ENCODE measurements at places on chromosomes 2 and 18.

GRCh38 chr18:23141104-23141999 is 6.1 kb downstream of the CABLES1 start:
- no peak for DNase-seq

DNA sequence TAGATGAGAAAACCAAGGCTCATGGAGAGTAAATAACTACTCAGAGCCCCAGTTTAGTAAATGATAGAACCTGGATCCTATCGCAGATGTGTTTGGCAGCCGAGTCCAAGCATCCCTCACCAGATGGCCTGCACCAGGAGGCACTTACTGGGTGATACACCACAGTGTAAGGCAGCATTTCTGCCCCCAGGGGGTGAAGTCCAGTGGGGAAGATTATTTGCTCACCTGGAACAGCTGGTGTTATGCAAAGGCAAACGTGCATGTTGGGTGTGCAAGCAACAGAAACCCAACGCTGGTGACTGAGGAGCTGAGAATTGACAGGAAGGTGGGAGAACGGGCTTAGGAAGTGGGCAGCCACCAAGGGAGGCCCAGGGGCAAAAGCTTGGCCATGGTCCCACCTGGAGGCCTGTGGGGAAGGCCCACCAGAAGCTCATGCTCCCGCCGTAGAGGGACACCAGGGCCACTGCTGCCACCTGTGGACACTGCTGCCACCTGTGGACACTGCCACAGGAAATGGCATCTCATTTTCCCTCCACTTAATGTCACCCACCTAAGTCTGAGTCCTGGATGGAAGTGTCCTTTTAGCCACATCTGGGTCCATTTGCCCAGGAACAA is 100.6 kb downstream of the TFCP2L1 start:
- no peak for DNase-seq

DNA sequence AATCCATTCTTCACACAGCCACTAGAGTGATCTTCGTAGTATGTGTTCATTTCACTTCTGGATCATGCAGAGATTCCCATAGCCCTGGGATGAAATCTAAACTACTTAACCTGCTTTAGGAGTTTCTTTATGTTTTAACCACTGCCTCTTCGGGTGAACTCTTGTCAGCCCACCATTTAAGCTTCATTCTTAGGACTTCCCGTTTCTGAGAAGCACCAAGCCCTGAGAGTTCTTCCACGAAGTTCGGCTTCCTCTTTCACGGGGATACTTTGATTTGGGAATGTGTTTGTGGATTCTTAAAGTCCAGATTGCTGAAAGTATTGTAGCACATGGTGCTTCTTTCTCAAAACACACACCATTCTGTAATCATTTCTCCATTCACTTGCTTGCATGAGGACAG is 205.0 kb downstream of the UBE2E3 start:
- DNase-seq, result no peak

- DNase-seq, result no peak
Observed at GRCh38 chr2:134657650-134658250, 61.0 kb downstream of the TMEM163 start.

- no peak for DNase-seq
Observed at GRCh38 chr2:80135001-80135400, 169.6 kb downstream of the LRRTM1 start.

DNA sequence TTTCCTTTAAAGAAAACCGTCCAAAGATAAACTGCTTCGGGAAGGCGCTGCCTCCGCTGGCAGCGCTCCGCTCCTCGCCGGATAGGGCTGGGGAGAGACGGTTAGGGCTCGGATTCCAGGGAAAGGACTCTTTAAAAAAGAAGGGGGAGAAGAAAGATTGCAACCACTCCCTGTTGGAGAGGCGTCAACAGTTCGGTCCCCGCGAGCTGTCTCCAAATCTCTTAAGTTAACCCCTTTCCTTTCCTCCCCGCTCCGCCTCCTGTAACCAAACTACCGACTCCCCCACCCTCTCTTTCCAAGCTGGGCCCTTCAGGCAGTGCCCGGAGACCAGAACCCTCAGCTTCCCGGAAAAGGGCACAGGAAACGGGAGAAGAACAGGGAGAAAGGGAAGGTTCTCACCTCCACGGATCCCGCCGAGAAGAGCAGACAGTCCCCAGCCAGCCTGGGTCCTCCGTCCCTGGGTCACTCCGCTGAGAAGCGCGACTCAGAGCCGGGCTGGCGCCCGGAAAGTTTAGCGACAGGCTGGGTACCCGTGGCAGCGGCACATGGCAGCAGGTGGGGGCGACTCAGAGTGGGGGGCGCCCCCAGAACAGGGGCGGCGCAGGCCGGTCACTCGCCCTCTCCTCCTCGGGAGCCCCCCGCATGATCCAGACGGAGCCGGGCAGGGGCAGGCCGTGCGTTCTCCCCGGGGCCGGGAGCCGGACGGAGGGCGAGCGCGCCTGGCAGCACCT is 675 bp downstream of the FZD5 start:
- no peak for DNase-seq

GRCh38 chr18:44510390-44510789 is 170.3 kb upstream of the SETBP1 start:
- no peak for DNase-seq

DNA sequence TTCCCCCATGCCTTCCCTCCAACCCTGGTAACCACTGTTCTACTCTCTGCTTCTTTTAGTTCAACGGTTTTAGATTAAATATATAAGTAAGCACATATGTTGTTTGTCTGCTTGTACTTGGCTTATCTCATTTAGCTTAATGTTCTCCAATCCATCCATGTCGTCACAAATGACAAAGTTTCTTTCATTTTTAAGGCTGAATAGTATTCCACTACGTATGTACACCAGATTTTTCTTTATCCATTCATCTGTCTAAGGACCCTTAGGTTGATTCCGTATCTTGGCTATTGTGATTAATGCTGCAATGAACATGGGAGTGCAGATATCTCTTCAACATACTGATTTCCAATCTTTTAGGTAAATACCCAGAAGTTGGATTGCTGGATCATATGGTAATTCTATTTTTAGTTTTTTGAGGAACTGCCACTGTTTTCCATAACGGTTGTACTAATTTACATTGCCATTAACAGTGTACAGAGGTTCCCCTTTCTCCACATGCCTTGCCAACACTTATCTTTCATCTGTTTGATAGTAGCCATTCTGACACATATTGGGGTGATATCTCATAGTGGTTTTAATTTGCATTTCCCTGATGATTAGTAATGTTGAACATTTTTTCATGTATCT is 8.1 kb downstream of the ASB3 start:
- DNase-seq, result no peak

- no peak for DNase-seq
Observed at GRCh38 chr2:207317378-207317984, 151.7 kb upstream of the KLF7 start.

GRCh38 chr2:3870222-3870621 is 166.8 kb downstream of the DCDC2C start:
- no peak for DNase-seq

- no peak for DNase-seq
Observed at GRCh38 chr2:168278424-168278888, 31.1 kb upstream of the STK39 start.

DNA sequence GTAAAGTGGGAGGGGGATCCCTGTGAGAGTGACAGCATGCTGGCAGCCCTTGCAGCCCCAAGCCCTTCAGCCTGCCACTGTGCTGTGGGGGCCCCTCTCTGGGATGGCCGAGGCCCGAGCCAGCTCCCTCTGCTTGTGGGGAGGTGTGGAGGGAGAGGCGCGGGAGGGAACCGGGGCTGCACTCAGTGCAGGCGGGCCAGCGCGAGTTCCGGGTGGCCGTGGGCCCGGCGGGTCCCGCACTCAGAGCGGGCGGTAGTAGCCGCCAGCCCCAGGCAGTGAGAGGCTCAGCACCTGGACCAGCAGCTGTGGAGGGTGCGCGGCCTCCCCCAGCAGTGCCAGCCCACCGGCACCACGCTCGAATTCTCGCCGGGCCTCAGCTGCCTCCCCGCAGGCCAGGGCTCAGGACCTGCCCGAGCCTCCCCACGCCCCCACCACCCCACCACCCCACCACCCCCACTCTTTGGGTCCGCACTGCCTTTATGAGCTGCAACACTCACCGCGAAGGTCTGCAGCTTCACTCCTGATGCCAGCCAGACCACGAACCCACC is 208.1 kb downstream of the CDH19 start:
- no peak for DNase-seq

DNA sequence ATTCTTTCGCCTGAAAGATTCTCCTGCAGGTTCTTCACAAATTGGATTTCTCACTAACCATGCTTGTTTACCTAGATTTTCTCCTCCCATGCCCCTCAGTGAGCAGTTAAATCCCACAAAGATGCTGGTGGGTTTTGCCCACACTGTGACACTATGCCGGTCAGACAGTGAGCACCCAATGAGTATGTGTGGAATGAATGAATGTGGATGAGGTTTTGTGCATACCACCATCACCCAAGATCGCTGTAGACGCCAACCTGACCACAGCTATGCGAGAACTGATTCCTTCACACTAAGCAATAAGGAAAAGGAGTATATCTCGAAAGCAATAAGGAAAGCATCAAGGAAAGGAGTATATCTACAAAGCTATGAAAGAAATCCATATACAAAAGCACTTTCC is 116.7 kb downstream of the PID1 start:
- no peak for DNase-seq

DNA sequence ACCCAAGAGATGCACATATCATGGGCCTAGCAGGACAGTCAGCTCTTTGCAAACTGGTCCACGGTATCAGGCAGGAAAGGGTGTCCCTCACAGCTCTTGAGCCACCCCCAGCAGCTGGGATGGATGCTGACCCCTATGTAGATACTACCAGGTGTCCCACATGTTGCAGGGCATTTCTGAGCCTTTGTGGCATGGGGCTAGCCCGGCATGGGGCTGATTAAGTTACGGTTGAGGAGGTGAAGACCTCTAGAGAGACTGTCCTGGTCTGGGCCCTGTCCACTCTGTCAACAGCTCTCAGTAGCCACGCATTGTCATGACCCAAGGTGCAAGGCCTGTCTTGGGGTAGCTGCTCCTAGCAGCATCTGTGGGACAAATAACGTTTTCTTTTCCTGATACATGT is 6.7 kb downstream of the LDLRAD4 start:
- no peak for DNase-seq

GRCh38 chr18:58152891-58153290 is 108.9 kb downstream of the NEDD4L start:
- no peak for DNase-seq

- DNase-seq, result no peak
Observed at GRCh38 chr2:9809448-9810088, 33.7 kb upstream of the TAF1B start.

- no peak for DNase-seq
Observed at GRCh38 chr18:23365602-23366001, 87.5 kb upstream of the RIOK3 start.

- DNase-seq, result no peak
Observed at GRCh38 chr2:71901466-71901865, 246.2 kb downstream of the CYP26B1 start.

GRCh38 chr2:99619151-99619550 is 129.3 kb upstream of the REV1 start:
- DNase-seq, result no peak

GRCh38 chr2:10388954-10389560 is 59.1 kb downstream of the ODC1 start:
- no peak for DNase-seq

DNA sequence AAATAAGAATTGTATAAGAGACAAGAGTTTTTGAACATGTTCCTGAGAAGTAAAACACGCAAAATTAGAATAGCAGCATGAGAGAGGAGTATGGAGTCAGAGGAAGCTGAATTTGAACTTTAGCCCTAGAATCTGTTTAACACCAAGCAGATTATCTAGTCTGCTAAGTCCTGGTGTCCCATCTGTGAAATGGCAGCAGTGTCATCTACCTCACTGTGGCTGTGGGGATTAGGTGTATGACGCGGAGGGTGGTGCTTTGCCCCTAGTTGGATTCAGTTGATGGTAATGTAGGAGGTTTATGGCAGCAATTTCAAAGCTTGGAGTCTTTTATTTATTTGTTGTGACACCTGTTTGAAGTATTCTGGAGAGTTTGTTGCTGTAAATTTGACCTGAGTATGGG is 79.2 kb downstream of the ZNF532 start:
- no peak for DNase-seq

DNA sequence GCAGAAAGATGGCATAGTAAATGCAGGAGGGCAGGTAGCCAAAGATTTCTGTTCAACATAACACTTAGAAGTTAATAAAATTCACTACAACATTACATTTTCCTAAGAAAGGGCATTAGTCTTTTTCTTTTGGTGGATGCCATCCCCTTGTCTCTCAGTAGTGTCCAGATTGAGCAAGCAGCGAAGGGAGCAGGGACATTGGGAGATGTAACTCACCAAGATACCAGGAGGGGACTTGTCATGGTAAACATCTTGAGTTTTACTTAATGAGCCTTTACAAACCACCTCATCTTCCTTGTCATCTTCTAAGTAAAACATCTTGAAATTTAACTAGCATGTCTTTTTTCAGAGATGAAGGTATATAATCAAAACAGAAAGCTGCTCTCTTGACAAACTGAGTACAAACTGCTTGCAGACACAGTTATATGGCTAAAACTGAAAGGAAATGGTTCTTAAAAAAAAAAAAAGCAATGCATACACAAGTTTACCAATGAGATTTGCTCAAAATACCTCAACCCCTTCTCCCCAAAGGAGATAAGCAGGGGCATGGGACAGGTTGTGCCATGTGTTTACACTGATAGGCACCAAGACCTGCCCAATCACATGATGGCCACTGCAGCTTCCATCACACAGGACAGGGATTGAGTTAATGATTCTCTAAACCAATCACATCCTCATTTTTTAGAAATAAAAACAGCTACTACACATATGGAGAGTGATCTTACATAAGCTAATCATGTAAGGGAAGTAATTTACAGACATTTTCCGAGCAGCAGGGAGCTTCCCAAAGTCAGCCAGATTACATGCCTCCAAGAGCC is 30.3 kb downstream of the LPIN2 start:
- DNase-seq, result no peak

DNA sequence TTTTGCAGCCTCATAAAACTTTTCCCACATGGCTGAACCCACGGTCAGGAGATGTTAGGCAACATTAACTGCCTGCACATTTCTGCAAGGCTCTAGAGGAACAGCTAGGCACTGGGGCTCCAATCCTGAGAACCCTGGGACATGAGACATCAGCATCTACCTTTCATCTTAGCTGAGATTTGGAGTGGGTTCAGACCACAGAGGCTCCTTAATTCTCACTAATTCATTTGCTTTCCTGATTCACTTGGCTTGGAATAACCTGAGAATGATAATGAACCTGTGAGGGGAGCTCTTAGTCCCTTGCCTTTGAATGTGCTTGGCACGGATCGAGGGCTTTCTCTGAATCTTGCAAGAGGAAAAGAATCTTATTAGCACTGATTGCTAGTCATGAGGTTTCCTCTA is 266.2 kb downstream of the FIGN start:
- no peak for DNase-seq

GRCh38 chr18:22347606-22348511 is 69.9 kb downstream of the CTAGE1 start:
- DNase-seq, result no peak

DNA sequence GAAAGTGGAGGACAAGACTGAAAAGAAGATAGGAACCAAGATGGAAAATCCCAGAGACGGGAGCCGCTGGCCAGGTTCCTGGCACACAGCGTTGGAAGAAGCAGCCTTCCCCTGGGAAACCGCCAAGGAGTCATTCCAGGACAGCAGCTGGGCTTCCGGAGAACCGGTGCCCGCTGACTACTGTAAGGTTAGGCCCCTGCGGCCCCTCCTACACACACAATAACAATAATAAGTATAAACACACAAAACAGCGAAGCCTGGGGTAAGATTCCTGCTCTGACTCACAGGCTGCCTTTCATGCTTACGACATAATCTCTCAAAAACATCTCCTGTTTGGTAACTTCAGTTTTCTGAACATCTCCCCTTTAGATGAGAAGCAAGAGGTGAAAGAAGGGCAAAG is 28.1 kb upstream of the MYCN start:
- no peak for DNase-seq

All from stimulated activated CD4-positive, alpha-beta T cell treated with anti-CD3 and anti-CD28 coated beads, Interleukin-15, amount 100 ng/mL, for 48 hours (primary cell).